ENCODE measurements at places on chromosomes 6 and 20. TPM values are rescaled to one million over a fixed set of nuclear protein-coding genes. Genes with fewer than 3 reads are reported as not detected.

DNA sequence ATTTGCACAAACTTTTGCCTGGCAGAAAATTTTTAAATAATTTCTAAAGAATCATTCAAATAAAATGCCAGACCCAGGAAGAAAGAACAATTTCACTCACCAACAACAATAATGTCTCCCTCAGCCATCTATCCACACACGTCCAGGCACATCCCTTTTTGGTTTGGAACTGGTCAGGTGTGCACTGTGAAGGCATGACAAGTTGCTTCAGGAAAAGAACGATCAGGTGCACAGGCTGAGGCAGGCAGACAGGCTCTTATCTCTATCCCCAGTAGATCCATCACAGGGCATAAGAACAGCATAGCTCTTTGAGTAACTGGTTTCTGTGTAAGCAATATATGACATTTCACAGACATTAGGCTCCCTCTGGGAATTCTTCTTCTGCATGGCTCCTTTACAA lies 18.1 kb upstream of the NXT1 start:
- no peak for DNase-seq

HLA-DQB2 gene
- total RNA-seq: 4.0 TPM

GRCh38 chr6:127463056-127463455 lies 3.9 kb upstream of the KIAA0408 start:
- no peak for DNase-seq

GRCh38 chr20:45465491-45466266 lies 3.9 kb upstream of the WFDC2 start:
- no peak for DNase-seq

- peak; percentile 64 for DNase-seq
Measured at GRCh38 chr6:43127877-43128276, 43.2 kb upstream of the SRF start.

GRCh38 chr20:21670126-21670525 lies 35.3 kb upstream of the PAX1 start:
- DNase-seq: no peak

GRCh38 chr6:80181352-80182081 lies 75.0 kb downstream of the BCKDHB start:
- DNase-seq: no peak

- no peak for DNase-seq
Measured at GRCh38 chr6:7993952-7994351, 70.2 kb downstream of the BLOC1S5 start.

DNA sequence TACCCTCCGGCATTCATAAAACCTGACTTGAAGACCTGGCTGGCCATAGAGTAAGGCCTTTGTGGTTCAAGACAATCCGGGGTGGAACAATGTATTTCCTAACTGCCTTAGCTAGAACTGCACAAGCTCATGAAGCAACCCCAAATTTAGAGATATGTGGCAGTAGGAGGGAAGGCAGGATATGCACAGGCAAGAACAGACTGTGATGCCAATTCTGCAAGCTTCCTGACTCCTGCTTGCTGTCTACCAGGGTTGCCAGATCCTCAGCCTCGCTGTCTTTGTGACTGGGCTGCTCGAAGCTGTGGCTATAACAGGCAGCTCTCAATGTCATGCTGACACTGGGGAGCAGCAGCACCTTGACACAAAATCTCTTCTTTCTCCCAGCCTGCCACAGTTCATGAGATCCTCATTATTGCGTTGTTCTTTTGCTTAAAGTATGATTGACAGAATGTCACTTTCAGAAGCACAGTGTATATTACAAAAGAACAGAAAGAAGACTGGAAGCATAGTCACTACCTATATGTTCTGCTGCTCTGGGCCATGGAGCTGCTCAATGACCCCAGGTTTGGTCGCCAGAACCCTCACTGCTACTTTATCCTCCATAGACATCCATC lies 18.3 kb upstream of the SHLD1 start:
- no peak for DNase-seq

DLL1 gene
- total RNA-seq: 13.0 TPM
